ENCODE measurements at places on chromosomes 13 and 19.

DNA sequence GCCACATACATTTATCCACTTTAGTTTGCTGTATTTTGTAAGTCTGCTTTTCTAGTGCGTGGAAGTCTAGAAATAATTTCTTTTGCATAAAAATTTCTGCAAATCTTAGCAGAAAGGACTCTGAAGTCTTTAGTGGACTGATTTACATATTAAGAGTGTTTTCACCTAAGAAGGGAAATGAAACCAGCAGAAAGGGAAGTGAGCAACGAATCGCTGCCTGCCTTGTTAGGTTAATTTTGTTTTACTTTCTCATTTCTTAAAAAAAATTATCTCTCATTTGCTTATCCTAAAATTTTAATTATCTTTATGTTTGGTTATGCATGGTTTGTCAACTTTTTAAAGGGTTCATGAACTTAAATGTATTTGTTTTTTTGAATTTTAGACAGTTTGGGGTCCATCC is 767 bp upstream of the GPR18 start:
- DNase-seq, result no peak

GRCh38 chr19:19750842-19751790 is 18.2 kb upstream of the ZNF14 start:
- DNase-seq, result no peak

DNA sequence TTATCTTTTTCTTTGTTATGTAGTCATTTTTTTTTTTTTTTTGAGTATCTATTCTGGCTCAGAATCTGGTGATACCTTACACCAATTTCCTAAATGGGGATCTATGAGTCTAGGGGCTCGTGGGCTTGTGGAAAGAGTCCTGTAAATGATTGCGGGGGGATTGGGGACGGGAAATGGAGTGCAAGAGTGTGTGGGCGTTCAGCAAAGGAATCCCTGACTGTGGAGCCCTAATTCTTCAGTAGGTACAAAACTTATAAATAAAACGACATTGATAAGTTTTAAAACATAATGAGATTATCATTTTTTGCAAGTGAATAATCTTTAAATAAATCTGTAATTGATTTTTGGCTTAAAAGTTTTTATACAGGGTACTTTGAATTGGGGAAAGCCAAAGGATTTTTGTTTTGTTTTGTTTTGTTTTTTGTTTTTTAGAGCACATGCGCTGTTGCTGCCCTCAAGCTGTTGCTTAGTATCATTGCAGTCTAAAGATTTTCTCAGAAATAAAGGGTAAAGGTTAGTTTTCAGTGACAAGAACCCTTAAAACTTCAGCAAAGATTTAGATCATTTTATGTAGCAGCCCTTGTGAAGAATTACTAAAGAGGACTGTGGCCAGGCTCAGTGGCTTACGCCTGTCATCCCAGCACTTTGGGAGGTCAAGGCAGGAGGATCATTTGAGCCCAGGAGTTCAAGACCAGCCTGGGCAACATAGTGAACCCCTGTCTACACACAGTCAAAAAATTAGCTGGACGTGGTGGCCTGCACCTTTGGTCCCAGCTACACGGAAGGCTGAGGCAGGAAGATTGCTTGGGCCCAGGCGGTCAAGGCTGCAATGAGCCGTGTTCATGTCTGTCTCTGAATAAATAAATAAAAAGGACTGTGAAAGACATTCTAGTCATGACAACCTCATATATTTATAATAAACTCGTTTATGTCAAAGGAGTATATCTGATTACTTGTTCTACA is 1.7 kb downstream of the ERCC5 start:
- peak; percentile 59 for DNase-seq

- DNase-seq, result no peak
These were observed 2.3 kb upstream of the EPHX3 start for GRCh38 chr19:15234431-15235130.

DNA sequence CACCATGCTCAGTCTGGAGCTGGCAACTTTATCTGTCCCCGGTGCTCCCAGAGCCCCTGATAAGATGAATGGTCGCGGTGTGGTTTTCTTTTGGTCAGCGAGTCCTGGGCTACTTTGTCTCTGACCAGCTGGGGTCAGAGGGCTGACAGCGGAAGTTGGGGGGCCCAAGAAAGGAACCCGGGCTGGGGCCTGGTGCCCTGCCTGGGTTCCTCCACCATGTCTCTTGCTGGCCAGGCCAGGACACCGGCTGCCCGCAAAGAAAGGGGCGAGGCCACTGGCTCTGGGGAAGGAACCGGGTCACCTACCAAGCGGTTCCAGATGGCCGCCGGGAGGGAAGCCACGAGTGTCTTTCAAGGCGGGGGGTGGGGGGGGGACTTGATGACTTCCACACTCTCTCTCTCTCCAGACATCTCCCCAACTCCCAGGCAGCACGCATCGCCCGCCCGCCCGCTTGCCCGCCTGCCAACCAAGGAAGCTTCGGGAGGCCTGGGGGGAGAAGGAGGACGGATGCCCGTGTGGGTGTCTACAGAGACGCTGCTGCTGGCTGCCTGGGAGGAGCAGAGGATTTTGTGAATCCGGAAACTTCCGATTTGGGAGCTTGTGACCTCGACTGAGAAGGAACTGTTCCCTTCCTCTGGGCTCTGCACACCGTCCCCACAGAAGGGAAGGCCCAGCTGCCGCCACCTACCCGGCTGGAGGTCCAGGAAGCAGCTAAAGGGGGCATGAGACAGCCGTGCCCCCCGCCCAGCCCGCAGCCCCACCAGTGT is 1.1 kb downstream of the PIP5K1C start:
- DNase-seq, result no peak

GRCh38 chr19:56764196-56764695 is 76.3 kb downstream of the PEG3 start:
- DNase-seq, result no peak

GRCh38 chr13:109485136-109485794 is 301.1 kb downstream of the IRS2 start:
- no peak for DNase-seq

All from NCI-H1694 treated with DMSO at 0.1 percent for 48 hours (cell line).